OCI-LY7 (cell line): ENCODE measurements at places on chromosomes 1 and 21.

GRCh38 chr21:31493350-31493880 is 149.4 kb upstream of the TIAM1 start:
- DNase-seq = no peak

- no peak for DNase-seq
Measured at GRCh38 chr1:208536212-208536611, 292.0 kb upstream of the PLXNA2 start.

- DNase-seq = peak; percentile 74
Measured at GRCh38 chr1:24963099-24963872, 33.2 kb upstream of the RUNX3 start.

- DNase-seq = peak; percentile 77
Measured at GRCh38 chr1:9425859-9426258, 113.4 kb upstream of the SLC25A33 start.

GRCh38 chr1:1861339-1861730 is 29.6 kb downstream of the GNB1 start:
- no peak for DNase-seq

GRCh38 chr1:56025942-56026341 is 553.4 kb downstream of the PLPP3 start:
- DNase-seq = no peak

DNA sequence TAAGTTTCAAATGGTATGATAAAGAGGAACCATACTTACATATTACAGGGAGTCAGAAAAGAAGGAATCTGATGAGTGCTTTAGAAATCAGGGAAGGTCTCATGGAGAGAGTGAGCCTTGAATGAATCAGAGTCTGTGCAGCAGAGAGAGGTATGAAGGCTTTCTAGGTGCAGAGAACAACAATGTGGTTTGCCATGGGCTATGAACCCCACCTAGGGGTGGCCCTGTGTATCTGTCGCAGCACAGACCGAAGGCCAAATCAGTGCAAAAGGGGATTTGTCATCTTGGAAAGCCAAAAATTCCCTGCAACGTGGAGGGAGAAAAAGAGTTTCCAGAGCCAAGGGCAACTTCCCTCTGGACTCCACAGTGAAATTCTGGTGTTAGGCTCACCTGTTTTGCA is 3.5 kb downstream of the PAPPA2 start:
- DNase-seq = peak; percentile 8

- DNase-seq = peak; percentile 44
Measured at GRCh38 chr1:225809842-225810578, at the start of gene EPHX1. TSS of gene EPHX1 (plus strand) at chr1:225810124. CDS start at chr1:225828730, 18,606 bp downstream.

DNA sequence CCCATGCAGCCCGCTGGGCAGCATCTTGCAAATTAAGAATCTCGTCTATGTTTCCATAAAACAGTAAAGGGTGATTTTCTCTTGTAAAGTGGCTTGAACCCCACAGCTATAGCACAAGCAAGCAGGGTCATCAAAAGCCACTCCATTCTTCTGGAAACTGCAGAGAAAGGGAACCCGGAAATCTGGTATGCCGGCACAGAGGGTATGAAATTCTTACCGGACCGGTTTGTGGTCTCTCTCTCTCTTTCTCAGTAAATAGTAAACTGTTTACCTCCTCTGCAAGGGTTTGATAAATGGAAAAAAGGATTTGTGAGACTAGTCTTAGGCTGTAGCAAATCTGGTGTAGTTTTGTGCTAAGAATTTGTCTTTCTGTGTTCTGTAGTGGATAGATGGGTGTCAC is 2.7 kb upstream of the ADSS2 start:
- no peak for DNase-seq

DNA sequence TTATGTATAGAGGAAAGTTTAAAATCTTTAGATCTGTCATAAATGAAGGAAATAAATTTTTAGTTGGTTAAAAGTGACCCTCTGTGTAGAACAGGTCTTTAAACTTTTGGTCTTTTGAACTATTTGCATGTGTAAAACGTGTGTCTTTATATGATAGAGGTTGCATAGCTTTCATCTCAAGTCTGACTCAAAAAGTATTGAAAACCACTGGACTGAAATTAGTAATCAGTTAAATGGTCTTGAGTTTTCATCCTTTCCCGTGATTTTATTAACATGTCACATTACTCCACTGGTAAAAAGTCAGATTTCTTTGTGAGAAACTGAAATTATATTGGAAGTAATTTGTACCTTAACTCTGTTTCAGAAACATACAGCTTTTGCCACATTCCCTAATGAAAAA is 1.8 kb downstream of the RNPC3 start:
- DNase-seq = no peak

DNA sequence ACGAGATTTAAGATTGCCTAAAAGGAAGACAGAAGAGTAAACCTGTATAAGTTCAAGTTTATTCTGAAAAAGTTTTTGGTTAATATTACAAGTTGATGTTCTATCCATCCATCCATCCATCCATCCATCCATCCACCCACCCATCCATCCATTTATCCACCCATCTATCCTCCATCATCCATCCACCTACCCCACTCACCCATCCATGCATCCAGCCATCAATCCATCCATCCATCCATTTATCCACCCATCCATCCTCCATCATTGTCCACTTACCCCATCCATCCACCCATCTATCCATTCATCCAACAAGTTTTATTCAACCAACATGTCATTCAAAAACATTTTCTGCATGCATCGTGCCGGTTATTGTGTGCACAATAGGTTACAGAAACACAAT is 89.3 kb downstream of the ZBTB18 start:
- no peak for DNase-seq

GRCh38 chr1:200670242-200671118 is 773 bp upstream of the DDX59 start:
- peak; percentile 58 for DNase-seq
